Esophagus squamous epithelium (tissue), 5 donors: ENCODE measurements at places on chromosomes 6 and 20.

DNA sequence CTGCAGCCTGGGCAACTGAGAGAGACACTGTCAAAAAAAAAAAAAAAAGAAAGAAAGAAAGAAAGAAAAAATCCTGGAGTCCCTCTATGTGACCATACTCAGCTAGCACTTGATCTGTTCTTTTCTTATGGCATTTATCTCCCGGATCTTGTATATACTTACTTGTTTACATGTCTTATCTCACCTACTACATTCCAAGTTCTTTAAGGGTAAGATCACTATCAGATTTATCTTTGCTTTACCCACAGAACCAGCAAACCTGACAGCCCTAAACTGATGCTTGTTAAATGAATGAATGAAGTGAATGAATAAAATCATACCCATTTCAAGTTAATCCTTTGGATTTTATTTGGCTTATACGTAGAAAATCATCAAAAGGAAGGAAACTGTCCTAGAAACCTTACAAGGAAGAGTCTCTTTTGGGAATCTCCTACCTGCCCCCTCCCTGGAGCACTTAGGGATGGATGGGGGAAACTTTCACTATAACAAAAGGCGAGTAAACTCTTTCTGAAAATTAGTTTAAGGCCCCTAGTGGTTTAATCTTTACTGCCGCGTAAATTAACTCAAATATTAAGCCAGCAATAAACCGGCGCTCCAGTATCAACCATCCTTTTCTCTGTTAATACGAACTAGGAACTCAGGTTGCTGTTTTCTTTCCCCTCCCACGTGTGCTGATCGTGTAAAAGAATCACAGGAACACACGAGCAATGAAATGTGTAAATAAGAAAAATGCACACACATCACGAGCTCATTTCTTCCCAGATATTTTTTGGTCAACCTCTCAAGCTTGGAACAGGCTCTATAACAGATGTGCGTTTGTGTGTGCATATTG is 1.3 kb upstream of the UTRN start:
- DNase-seq: no peak

- no peak for DNase-seq
Observed at GRCh38 chr20:25250508-25250907, 2.6 kb downstream of the PYGB start.

GRCh38 chr6:25629198-25629576 is 22.8 kb upstream of the SCGN start:
- no peak for DNase-seq

DNA sequence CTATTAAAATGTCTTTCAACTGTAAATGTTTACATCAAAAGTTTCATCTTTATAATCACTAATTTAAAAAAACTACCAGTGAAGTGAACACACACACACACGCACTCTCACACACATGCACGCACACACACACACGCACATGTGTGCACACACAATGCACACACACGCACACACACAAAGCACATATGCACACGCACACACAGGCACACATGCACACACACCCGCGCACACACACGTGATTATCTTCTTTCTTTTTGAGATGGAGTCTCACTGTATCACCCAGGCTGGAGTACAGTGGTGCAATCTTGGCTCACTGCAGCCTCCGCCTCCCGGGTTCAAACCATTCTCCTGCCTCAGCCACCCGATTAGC is 80.0 kb upstream of the FRMD1 start:
- no peak for DNase-seq
